ENCODE measurements at places on chromosomes 1 and 21. TPM values are rescaled to one million over a fixed set of nuclear protein-coding genes. Genes with fewer than 3 reads are reported as not detected.

- no peaks in the 10 kb centered on the region for H3K36me3 ChIP-seq
- H3K27ac ChIP-seq: no peak overlapping the region
- no peaks in the 10 kb centered on the region for H3K27me3 ChIP-seq
- H3K4me3 ChIP-seq: no peak overlapping the region
- no peak for DNase-seq
These were observed 95.1 kb upstream of the BCAR3 start for GRCh38 chr1:93776728-93777127.

- no peaks in the 10 kb centered on the region for H3K4me1 ChIP-seq
- no peak overlapping the region for H3K4me3 ChIP-seq
- no peak for DNase-seq
- no peaks in the 10 kb centered on the region for H3K27me3 ChIP-seq
- no peaks in the 10 kb centered on the region for H3K36me3 ChIP-seq
These were observed 75.0 kb downstream of the NPHP4 start for GRCh38 chr1:5917281-5917590.

- H3K27ac ChIP-seq: no peak overlapping the region
- no peaks in the 10 kb centered on the region for H3K4me1 ChIP-seq
- H3K36me3 ChIP-seq: no peaks in the 10 kb centered on the region
- no peak overlapping the region for H3K4me3 ChIP-seq
- no peak for DNase-seq
These were observed 39.0 kb downstream of the TENT5C start for GRCh38 chr1:117644696-117645311.

LYSMD1 gene
- 19.3 TPM for total RNA-seq

C1orf87 gene
- not detected for total RNA-seq

GRCh38 chr1:50570066-50570468, 146.8 kb upstream of the DMRTA2 start:
- H3K27me3 ChIP-seq: no peaks in the 10 kb centered on the region
- peaks cover 5% of the 10 kb centered on the region for H3K36me3 ChIP-seq
- no peaks in the 10 kb centered on the region for H3K4me1 ChIP-seq
- H3K4me3 ChIP-seq: no peak overlapping the region
- no peak overlapping the region for H3K27ac ChIP-seq

GRCh38 chr1:211420845-211421454, 71.0 kb downstream of the RD3 start:
- no peak for DNase-seq
- H3K36me3 ChIP-seq: no peaks in the 10 kb centered on the region
- no peaks in the 10 kb centered on the region for H3K27me3 ChIP-seq
- no peak overlapping the region for H3K27ac ChIP-seq
- H3K4me3 ChIP-seq: no peak overlapping the region

LCE2B gene
- total RNA-seq: not detected

DNA sequence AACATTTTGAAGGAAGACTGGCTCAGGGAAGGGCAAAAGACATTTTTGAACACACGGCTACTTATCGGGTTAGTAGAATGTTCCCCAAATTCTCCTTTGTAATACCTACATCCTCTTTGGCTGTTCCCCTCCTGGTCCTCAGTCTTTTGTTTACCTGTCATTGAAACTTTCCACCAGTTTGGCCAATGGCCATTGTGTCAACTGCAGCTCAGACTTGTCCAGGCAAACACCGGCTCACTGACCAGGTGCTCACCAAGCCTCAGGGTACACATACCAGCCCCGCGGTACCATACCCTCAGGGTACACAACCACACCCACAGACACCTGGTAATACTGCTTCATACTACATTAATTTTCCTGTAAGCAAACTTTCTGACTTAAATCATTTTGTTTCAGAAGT, 84.8 kb upstream of the ZNF648 start:
- H3K27ac ChIP-seq: peak overlapping the region; percentile 94
- DNase-seq: no peak
- no peak overlapping the region for H3K4me3 ChIP-seq
- H3K36me3 ChIP-seq: no peaks in the 10 kb centered on the region

PRDM16 gene
- 0.71 TPM for total RNA-seq

G0S2 gene
- 23.0 TPM for total RNA-seq

- no peaks in the 10 kb centered on the region for H3K36me3 ChIP-seq
- H3K4me1 ChIP-seq: no peaks in the 10 kb centered on the region
- H3K27ac ChIP-seq: no peak overlapping the region
- no peaks in the 10 kb centered on the region for H3K27me3 ChIP-seq
- no peak overlapping the region for H3K4me3 ChIP-seq
These were observed 190.0 kb upstream of the SAMSN1 start for GRCh38 chr21:14736162-14736561.

DNA sequence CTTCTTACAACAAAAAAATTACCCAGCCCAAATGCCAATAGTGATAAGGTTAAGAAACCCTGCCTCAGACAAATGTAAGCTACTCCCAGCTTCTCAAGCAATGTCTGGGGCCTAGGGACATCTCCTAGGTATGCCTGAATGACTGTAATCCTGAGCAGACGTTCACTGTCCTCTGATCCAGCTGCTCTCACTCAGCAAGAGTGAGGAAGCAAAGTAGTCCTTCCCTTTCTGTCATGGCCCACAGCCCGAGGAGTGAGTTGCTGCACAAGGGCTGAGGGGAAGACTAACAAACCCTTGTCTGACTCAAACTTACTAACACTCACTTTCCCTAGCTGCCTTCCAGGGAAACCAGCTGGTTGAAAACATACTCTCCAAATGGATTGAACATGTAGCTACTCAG, 124.9 kb upstream of the TNFSF4 start:
- no peaks in the 10 kb centered on the region for H3K27me3 ChIP-seq
- H3K27ac ChIP-seq: peak overlapping the region; percentile 51
- no peaks in the 10 kb centered on the region for H3K4me1 ChIP-seq

GRCh38 chr1:223363856-223364684, at the start of gene SUSD4:
SUSD4 (minus strand) TSS chr1:223364176; CDS start chr1:223363425, 751 bp downstream.
- no peak for DNase-seq
- H3K36me3 ChIP-seq: no peaks in the 10 kb centered on the region
- no peaks in the 10 kb centered on the region for H3K27me3 ChIP-seq
- H3K4me1 ChIP-seq: peaks cover 25% of the 10 kb centered on the region

GRCh38 chr1:173392895-173393658, 84.1 kb upstream of the PRDX6 start:
- H3K4me3 ChIP-seq: no peak overlapping the region
- H3K36me3 ChIP-seq: no peaks in the 10 kb centered on the region
- no peaks in the 10 kb centered on the region for H3K27me3 ChIP-seq
- H3K27ac ChIP-seq: no peak overlapping the region

PRKACB gene
- 48.3 TPM for total RNA-seq

DNA sequence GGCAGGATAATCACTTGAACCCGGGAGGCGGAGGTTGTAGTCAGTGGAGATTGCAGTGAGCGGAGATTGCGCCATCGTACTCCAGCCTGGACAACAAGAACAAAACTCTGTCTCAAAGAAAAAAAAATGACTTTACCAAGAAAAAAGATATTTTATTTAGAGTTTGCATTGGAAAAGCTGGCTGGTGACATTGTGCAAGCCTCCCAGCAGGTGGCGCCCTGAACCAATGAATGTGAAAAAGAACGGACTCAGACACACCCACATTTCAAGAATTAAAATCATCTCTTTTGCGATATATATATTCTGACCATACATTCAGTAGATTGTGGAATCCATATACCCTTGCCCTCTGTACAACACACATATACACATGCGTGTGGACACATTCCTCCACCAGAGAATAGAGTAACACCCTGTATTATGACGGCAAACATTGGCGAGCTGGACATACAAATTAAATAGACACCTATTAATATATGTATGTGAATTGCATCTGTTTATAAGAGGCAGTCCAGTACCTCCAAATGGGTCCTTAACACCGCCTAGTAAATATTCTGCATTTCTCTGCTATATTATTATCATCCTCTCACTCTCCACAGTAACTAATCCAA, 39.0 kb upstream of the CADM3 start:
- no peak overlapping the region for H3K27ac ChIP-seq
- no peak overlapping the region for H3K4me3 ChIP-seq
- DNase-seq: peak; percentile 66
- no peaks in the 10 kb centered on the region for H3K4me1 ChIP-seq
- H3K27me3 ChIP-seq: no peaks in the 10 kb centered on the region

DNA sequence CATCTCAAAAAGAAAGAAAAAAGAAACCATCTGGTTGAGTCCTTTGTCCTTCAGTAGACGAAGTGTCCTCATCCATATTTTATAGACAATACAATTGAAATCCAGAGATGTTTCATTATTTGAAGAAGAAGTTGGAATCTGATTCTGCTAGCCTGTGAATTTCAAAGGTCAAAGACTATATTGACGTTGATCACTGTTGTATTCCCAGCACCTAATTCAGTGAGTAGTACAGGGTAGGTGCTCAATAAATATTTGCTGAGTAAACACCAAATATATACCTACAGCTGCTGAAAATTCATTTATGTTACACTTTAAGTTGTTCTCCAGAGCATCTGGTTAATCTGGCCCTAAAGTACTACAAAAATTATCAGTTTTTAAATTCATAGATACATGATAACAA, 135.2 kb downstream of the CACNA1E start:
- H3K4me1 ChIP-seq: no peaks in the 10 kb centered on the region
- no peaks in the 10 kb centered on the region for H3K36me3 ChIP-seq
- no peaks in the 10 kb centered on the region for H3K27me3 ChIP-seq
- no peak for DNase-seq
- H3K27ac ChIP-seq: no peak overlapping the region

- peak overlapping the region; percentile 84 for H3K4me3 ChIP-seq
- no peaks in the 10 kb centered on the region for H3K36me3 ChIP-seq
These were observed 3.0 kb downstream of the SPEN start for GRCh38 chr1:15850471-15851001.

- peak; percentile 37 for DNase-seq
- H3K4me1 ChIP-seq: no peaks in the 10 kb centered on the region
- no peaks in the 10 kb centered on the region for H3K27me3 ChIP-seq
- H3K36me3 ChIP-seq: no peaks in the 10 kb centered on the region
These were observed 23.3 kb downstream of the STUM start for GRCh38 chr1:226571893-226572292.

GPR37L1 gene
- 0.28 TPM for total RNA-seq

DNA sequence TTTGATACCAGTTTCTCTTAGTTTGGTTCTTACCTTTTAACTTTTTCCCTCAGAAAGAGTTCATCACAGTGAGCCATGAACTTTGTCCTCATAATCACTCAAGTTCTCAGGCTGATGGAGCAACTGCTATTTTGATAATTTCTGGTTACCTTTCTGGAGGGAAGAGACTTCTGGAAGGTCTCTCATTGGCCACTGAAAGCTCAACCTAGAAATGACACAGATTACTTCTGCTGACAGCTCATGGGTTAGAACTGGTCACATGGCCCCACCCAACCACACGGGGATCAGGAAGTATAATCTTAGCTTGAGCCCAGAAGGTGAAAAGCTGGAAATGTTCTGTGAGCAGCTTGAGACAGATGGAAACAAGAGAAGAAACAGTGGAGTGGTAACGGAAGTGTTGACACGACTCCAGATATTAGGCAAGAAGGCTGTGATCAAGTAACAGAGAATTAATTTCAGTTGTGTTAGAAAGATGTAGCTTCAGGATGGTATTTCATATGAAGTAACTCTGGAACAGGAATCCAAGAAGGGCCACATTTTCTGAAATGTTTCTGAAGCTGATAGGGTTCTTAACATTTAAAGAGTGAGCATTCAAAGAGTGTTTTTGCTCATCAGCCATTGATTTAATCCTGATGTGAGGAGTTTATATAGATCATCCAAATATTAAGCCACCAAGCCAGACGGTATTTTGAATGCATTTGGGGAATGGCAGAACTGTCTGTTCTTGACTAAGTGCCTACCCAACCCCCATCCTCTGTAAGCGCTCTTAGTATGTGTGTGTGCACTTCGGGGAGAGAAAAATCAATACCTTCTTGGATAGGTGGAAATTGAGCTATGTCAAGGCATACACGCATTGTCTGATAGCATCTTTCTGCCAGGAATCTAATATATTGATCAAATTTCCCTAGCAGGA, 21.9 kb upstream of the XPR1 start:
- H3K27me3 ChIP-seq: no peaks in the 10 kb centered on the region
- DNase-seq: no peak
- no peaks in the 10 kb centered on the region for H3K36me3 ChIP-seq
- H3K4me3 ChIP-seq: no peak overlapping the region
- peak overlapping the region; percentile 56 for H3K27ac ChIP-seq

EIF4G3 gene
- total RNA-seq: 37.5 TPM

DNA sequence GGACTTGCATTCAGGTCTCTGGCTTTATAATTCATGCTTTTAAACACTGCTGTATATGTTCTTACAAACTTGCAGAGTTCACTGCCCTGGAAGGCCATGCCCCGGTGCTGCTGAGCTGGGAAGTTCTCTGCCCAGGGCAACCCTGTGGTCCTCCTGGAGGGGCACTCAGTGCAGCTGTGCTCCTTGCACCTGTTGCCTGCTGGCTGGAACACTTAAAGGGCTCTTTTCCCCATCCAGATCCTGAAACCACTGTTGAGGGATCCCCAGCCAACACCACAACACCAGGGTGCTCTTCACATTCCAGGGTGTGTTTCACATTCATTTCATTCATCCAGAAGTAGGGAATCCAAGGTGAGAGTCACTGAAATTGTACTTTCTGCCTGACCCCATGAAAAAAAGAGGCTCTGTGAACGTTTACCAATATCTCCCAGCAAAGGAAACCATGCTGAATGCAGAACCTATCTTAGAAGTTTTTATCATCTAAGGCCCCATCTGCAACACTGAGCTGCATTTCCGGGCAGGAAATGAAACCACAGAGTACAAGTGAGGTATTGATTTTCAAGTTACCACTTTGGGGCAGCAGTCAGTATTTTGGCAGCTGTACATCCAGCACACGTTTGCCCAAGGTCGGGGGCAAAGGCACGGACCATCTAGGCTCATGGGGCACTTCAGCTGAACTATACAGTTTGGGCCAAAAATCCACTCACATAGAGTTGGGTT, 16.4 kb upstream of the KIAA0040 start:
- H3K27me3 ChIP-seq: no peaks in the 10 kb centered on the region
- H3K27ac ChIP-seq: no peak overlapping the region
- DNase-seq: no peak

- no peak for DNase-seq
- H3K4me1 ChIP-seq: peaks cover 32% of the 10 kb centered on the region
- no peaks in the 10 kb centered on the region for H3K36me3 ChIP-seq
- H3K27me3 ChIP-seq: no peaks in the 10 kb centered on the region
- no peak overlapping the region for H3K4me3 ChIP-seq
These were observed 23.2 kb downstream of the LYST start for GRCh38 chr1:235843461-235843961.

- H3K4me1 ChIP-seq: peaks cover 15% of the 10 kb centered on the region
- H3K27me3 ChIP-seq: no peaks in the 10 kb centered on the region
- H3K27ac ChIP-seq: peak overlapping the region; percentile 33
These were observed 16.0 kb upstream of the MTARC2 start for GRCh38 chr1:220732137-220732536.

GRCh38 chr21:35737899-35738346, 322.4 kb downstream of the SETD4 start:
- H3K27me3 ChIP-seq: no peaks in the 10 kb centered on the region
- peak overlapping the region; percentile 31 for H3K27ac ChIP-seq
- no peaks in the 10 kb centered on the region for H3K36me3 ChIP-seq

GRCh38 chr1:209869291-209870149, 41.7 kb downstream of the UTP25 start:
- H3K4me1 ChIP-seq: no peaks in the 10 kb centered on the region
- no peaks in the 10 kb centered on the region for H3K36me3 ChIP-seq
- DNase-seq: no peak
- no peak overlapping the region for H3K27ac ChIP-seq
- H3K27me3 ChIP-seq: no peaks in the 10 kb centered on the region

All from sigmoid colon (tissue), 7 donors.